ENCODE measurements at places on chromosomes 3 and 15. TPM values are rescaled to one million over a fixed set of nuclear protein-coding genes. Genes with fewer than 3 reads are reported as not detected.

The PPP1R14D gene
- not detected for total RNA-seq

The PRSS50 gene
- 3.1 TPM for total RNA-seq

The MRPL46 gene
- total RNA-seq, result 16.2 TPM

The GALNT15 gene
- 26.0 TPM for total RNA-seq

The METTL6 gene
- total RNA-seq, result 14.5 TPM

DNA sequence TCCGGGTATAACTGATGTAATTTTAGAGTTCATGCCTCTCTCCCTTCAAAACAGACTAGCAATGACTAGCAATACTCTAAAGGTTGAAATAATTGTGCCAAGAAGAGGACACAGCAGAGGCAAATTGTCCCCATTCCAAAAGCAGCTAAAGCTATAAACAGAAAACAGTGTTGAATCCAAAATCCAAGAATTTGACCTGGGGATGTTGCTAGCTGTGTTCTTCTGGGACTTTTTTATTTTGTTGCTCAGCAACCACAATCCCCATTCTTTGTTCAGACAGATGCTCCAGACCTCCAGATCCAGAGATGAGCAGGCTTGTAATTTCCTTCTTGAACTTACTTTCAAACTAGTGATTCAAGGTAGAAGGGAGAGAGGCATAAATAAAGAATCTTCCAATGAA lies 191.5 kb downstream of the FOXB1 start:
- no peak overlapping the region for H3K27ac ChIP-seq
- no peaks in the 10 kb centered on the region for H3K4me1 ChIP-seq
- H3K27me3 ChIP-seq, result no peaks in the 10 kb centered on the region
- no peak for DNase-seq

DNA sequence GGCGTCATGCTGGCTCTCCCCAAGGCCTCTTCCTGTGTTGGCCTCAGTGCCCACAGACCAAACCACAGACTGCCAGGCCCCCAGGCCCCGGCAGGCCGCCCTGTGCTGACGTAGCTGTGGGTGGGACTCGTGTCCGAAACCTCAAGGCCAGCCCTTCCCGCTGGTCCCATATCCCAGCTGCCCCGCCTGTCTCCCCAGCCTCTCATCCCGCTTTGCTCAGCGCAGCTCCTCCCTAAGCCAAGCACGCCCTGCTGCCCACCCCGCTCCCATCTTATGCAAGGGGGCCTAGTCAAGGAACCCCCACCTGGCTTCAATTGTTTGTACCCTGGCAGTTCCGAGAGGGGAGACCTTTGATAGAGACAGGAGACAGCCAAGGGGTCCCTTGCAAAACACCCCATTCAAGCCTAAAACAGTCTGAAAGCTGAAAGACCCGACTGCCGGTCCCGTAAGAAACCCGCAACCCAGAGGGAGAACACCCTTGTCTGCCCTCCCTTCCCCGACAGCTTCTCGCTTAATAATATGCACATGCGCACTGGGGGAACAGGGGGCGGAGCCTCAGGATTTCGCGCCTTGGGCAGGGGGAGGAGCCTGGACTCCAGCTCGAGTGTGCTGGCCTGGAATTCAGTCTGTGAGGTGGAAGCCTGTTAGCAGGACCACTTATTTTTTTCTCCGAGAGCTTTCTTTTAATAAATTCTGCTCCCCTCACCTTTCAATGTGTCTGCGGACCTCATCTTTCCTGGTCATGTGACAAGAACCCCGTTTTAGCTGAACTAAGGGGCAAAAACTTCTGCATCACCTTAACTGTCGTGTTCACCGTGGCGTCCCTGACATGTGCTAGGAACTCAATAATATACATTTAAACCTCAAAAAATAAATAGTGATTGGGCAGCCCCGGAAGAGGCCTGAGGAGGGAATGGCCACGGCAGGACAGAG lies 17.2 kb downstream of the TNFAIP8L3 start:
- peak; percentile 75 for DNase-seq
- H3K27me3 ChIP-seq, result no peaks in the 10 kb centered on the region
- H3K27ac ChIP-seq, result no peak overlapping the region
- no peak overlapping the region for H3K4me3 ChIP-seq

DNA sequence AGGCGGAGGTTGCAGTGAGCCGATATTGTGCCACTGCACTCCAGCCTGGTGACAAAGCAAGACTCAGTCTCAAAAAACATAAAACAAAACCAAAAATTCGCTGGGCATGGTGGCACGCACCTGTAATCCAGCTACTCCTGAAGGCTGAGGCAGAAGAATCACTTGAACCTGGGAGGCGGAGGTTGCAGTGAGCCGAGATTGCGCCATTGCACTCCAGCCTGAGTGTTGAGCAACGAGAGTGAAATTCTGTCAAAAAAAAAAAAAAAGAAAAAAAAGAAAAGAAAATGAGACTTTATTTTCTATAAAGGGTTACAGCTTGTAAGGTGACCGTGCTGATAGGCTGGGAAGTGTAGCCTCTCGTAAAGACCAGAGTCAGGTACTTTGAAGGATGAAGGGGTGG lies 6.0 kb upstream of the HACD3 start:
- no peak for DNase-seq
- H3K27me3 ChIP-seq, result no peaks in the 10 kb centered on the region
- H3K27ac ChIP-seq, result no peak overlapping the region
- no peaks in the 10 kb centered on the region for H3K36me3 ChIP-seq

- H3K27ac ChIP-seq, result no peak overlapping the region
- no peaks in the 10 kb centered on the region for H3K36me3 ChIP-seq
- H3K4me1 ChIP-seq, result peaks cover 2% of the 10 kb centered on the region
Measured at GRCh38 chr15:94287794-94288246, 56.5 kb downstream of the MCTP2 start.

- H3K4me3 ChIP-seq, result no peak overlapping the region
- peaks cover 24% of the 10 kb centered on the region for H3K4me1 ChIP-seq
- no peak for DNase-seq
- no peaks in the 10 kb centered on the region for H3K27me3 ChIP-seq
- no peak overlapping the region for H3K27ac ChIP-seq
Measured at GRCh38 chr3:49134471-49135265, 1.8 kb upstream of the LAMB2 start.

DNA sequence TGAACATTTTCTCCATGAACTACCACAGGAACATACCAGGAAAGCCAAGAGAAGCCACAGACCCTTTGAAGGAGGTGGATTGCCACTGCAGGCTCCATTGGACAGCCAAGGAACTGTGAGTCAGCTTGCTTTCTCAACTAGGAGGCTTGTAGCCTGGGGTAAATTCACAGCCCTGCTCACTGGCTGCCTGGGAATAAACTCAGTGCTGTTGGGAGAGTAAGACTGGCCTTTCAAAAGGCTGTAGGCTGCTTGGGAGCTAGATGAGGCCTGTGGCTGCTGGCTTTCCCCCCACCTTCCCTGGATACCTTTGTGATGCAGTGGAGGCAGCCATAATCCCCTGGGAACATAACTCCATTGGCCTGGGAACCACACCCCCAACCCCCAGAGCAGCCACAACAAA lies 223.5 kb upstream of the RBMS3 start:
- H3K4me1 ChIP-seq, result no peaks in the 10 kb centered on the region
- no peaks in the 10 kb centered on the region for H3K36me3 ChIP-seq
- no peak overlapping the region for H3K4me3 ChIP-seq
- H3K27ac ChIP-seq, result no peak overlapping the region

GRCh38 chr15:101219441-101219840 lies 32.4 kb downstream of the CHSY1 start:
- no peak overlapping the region for H3K27ac ChIP-seq
- H3K4me3 ChIP-seq, result no peak overlapping the region
- no peaks in the 10 kb centered on the region for H3K27me3 ChIP-seq
- no peaks in the 10 kb centered on the region for H3K36me3 ChIP-seq
- DNase-seq, result no peak

Data from body of pancreas (tissue), 4 donors.